Motor neuron (in vitro differentiated cells): ENCODE measurements at places on chromosomes 7 and 10. TPM values are rescaled to one million over a fixed set of nuclear protein-coding genes. Genes with fewer than 3 reads are reported as not detected.

GALNT17 gene
- 17.5 and 17.8 TPM in 2 replicates for total RNA-seq

BEND7 gene
- total RNA-seq, result 90.3 and 112 TPM in 2 replicates

CCDC3 gene
- 0.68 and 0.83 TPM in 2 replicates for total RNA-seq

BBIP1 gene
- 39.7 and 49.0 TPM in 2 replicates for total RNA-seq

HNRNPF gene
- total RNA-seq, result 64.7 and 71.1 TPM in 2 replicates

CPXM2 gene
- 0.05 TPM in 1 of 2 replicates, not detected in the other for total RNA-seq

GBX1 gene
- total RNA-seq, result 1.4 and 1.5 TPM in 2 replicates

ELAPOR2 gene
- 42.4 and 48.8 TPM in 2 replicates for total RNA-seq

CCT6A gene
- total RNA-seq, result 192 and 194 TPM in 2 replicates

TMEM229A gene
- 0.87 and 1.2 TPM in 2 replicates for total RNA-seq

UTF1 gene
- not detected in 2 replicates for total RNA-seq

ALOX5 gene
- total RNA-seq, result 3.0 and 3.7 TPM in 2 replicates

IFIT2 gene
- 0.62 and 0.64 TPM in 2 replicates for total RNA-seq

PBLD gene
- total RNA-seq, result 6.6 and 6.9 TPM in 2 replicates

CRPPA gene
- 2.5 and 2.6 TPM in 2 replicates for total RNA-seq
